H1 (cell line): ENCODE measurements at places on chromosomes 6 and 20. TPM values are rescaled to one million over a fixed set of nuclear protein-coding genes. Genes with fewer than 3 reads are reported as not detected.

Gene SCRT2
- total RNA-seq: 0.27 and 0.34 TPM in 2 replicates

Gene TMX4
- total RNA-seq: 7.8 and 11.1 TPM in 2 replicates

Gene BHLHE23
- total RNA-seq: 0.38 and 0.47 TPM in 2 replicates

DNA sequence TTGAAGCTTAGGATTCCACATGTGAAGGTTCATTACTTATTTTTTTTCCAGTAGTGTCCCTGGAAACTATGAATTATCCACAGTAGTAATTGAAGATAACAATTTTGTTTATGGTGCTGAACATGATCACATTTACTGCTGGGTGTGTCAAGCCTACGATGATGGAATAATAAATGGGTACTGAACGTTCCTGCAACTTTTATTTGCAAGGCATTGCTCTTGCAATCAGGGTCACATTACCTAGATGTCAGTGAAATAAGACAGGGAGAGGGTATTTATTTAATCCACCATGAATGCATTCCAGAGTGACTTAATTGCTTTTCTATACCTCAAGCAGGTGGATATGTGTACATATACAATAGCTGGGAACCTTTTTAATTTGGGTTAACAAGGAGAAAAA lies 27.0 kb upstream of the MLIP start:
- no peak overlapping the region for H3K4me3 ChIP-seq
- H3K27ac ChIP-seq: no peak overlapping the region
- no peaks in the 10 kb centered on the region for H3K27me3 ChIP-seq
- no peaks in the 10 kb centered on the region for H3K36me3 ChIP-seq
- no peaks in the 10 kb centered on the region for H3K4me1 ChIP-seq
- DNase-seq: no peak

DNA sequence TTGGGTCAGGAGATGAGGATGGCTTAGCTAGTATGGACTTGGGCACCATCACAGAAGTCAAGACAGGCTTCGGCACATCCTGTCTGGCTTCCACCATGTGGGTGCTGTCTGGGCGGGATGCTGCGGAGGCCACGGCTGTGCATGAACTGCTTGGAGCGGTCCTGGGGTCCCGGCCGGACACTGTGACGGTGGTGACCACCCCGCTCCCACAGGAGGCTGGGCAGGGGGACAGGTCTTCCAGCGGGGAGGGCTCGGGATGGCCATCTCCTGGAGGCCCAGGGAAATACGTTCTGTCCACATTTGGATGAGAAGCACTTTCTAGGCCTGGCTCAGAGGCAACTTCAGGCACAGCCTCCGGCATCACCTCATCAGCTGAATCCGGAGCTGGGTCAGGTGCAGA lies 32.1 kb upstream of the TCFL5 start:
- DNase-seq: no peak
- H3K4me1 ChIP-seq: peaks cover 2% of the 10 kb centered on the region
- H3K27me3 ChIP-seq: no peaks in the 10 kb centered on the region
- peaks cover 64% of the 10 kb centered on the region for H3K36me3 ChIP-seq

DNA sequence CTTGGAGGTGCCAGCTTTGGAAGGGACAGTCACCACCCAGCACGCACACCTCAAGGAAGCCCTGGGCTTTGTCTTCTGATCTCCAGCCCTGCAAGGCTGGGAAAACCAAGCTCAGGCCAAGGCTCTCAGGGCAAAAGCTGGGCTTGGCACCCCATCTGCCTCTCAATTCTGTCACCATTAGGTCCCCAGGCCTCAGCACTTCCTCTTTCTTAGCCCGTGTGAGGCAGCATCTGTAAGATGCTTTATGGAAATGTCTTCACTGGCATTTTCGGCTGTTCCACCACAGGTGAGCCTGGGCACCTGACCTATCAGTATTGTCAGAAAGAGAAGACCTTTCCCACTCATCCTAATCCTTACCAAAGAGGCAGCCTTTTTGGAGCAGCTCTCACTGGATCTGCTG lies 24.6 kb downstream of the GMEB2 start:
- no peaks in the 10 kb centered on the region for H3K27me3 ChIP-seq
- H3K36me3 ChIP-seq: peaks cover 9% of the 10 kb centered on the region
- H3K4me3 ChIP-seq: no peak overlapping the region
- no peaks in the 10 kb centered on the region for H3K4me1 ChIP-seq

DNA sequence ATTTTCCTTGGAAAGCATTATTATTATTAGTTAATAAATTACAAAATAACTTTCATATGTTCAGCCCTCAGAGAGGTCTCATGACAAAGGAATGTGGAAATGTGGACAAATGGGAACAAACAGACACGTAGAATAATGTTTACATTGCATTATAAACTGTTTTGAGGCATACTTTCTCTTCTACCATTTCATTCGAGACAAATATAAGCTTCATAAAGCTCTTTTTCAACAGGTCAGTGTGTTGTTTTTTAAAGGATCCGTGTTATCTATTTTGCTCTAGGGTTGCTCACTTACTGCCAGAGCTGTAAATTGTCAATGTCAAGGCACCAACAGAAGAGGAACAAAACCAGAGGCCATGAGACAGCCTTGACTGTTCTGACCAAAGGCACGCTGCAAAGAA lies 256.8 kb downstream of the PHACTR1 start:
- no peak overlapping the region for H3K4me3 ChIP-seq
- no peaks in the 10 kb centered on the region for H3K4me1 ChIP-seq
- no peaks in the 10 kb centered on the region for H3K27me3 ChIP-seq
- no peaks in the 10 kb centered on the region for H3K36me3 ChIP-seq
- no peak for DNase-seq

DNA sequence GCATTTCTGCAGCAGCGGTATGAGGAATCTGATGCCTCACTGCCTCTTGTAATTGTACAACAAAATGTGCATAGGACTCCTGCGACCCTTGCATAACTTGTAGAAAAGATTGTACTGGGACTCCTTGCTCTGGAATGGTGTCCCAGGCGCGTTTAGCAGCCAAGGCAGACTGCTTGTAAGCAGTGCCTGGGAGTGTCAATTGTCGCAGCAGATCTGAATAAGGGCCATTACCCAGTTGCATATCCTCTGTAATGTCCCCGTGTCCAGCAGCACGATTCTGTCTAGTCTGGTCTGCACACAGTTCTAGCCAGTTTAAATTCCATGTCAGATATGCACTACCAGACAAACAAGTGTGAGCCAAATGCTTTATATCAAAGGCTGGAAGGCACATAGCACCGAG lies 70.7 kb upstream of the BTN3A2 start:
- no peak for DNase-seq
- no peak overlapping the region for H3K27ac ChIP-seq
- H3K27me3 ChIP-seq: no peaks in the 10 kb centered on the region
- no peak overlapping the region for H3K4me3 ChIP-seq
- H3K4me1 ChIP-seq: no peaks in the 10 kb centered on the region

GRCh38 chr20:50003253-50003656 lies 20.5 kb downstream of the SNAI1 start:
- H3K27me3 ChIP-seq: peaks cover 2% of the 10 kb centered on the region; the same call in 1 of the 2 replicates
- DNase-seq: no peak
- H3K4me3 ChIP-seq: no peak overlapping the region
- H3K36me3 ChIP-seq: no peaks in the 10 kb centered on the region
- H3K4me1 ChIP-seq: 0 out of 2 replicates have a peak, but pooled peaks cover 2% of the 10 kb centered on the region
